ENCODE measurements at places on chromosomes 3 and 15. TPM values are rescaled to one million over a fixed set of nuclear protein-coding genes. Genes with fewer than 3 reads are reported as not detected.

DNA sequence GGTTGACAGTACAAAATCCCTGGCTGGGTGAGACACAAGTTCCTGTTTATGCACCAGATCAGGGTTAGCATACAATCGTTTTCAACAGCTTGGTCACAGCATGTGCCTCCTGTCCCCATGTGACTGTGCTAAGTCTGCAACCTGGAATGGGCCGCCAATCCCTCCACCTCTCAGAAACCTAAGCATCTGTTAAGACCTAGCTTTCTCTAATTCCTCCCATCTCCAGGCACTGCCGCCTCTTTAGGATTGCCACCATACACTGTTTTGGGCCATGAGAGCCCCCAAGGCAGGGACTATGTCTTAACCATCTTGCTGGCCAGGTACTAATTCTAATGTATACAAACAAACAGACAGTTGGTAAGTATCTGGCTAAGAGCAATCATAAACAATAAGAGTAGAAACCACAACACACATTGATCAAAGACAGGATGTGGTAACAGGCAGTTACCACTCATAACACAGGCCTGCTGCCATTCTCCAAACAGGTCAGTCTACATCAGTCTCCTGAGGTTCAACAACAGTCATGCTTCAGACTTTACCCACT lies 25.6 kb downstream of the SEC22C start:
- DNase-seq: peak; percentile 21

- no peak for DNase-seq
Observed at GRCh38 chr3:136134091-136134490, 62.0 kb downstream of the MSL2 start.

TIGIT gene
- total RNA-seq: not detected

CAPN3 gene
- total RNA-seq: 2.0 TPM

ZIC1 gene
- 4.1 TPM for total RNA-seq

DNA sequence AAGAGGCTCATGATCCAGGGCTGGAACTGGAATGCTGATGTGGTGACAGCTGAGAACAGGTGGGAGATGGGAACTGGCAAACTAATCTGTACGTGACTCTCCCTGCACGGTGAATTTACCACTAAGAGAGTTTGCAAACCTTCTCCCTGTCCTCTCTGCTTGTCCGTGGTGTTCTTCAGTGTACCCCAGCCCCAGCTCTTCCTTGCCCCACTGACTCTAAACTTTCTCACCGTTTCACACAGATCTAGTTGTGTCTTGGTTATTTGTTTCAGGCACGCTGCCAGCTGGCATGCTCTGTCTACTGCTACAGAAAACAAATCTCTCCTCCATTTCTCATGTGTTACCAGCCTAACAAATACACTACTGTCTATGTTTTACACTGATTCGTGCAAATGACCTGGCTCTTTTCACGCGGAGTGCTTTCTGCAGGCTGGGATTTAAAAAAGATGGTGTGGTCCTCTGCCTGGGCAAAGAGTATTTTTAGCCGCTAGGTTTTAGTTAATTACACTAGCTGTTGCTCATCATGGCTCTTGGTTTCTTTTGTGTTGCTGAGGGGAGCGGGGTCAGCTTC lies 192.7 kb upstream of the LRIG1 start:
- no peak for DNase-seq

GRCh38 chr3:142618917-142619461 lies 22.8 kb downstream of the PLS1 start:
- no peak for DNase-seq

ALCAM gene
- 14.0 TPM for total RNA-seq

- no peak for DNase-seq
Observed at GRCh38 chr15:78790027-78790426, 21.2 kb downstream of the ADAMTS7 start.

LRRN1 gene
- 2.8 TPM for total RNA-seq

ARPC4 gene
- 203 TPM for total RNA-seq

GRCh38 chr3:13011573-13012220 lies 61.5 kb downstream of the IQSEC1 start:
- DNase-seq: no peak

DNA sequence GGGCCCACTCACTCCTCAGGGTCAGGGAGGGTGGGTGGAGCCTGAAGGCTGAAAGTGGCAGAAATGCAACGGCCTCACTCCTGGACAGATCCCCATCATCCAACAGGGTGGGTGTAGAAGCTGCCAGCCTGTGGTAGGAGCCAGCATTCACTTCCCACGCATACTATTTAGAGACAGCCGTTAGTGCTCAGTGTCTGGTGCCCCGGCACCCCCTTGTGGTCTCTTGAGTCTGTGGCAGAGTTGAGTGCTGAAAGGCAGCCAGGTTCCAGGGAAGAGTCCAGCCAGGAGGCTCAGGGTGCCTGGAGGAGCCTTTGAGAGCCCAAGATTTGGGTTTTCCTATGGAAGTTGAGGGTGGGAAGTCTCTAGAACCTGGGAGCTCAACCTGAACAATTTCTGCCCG lies 2.1 kb upstream of the GNAT1 start:
- DNase-seq: peak; percentile 76

ITPKA gene
- total RNA-seq: 4.2 TPM

GRCh38 chr15:29938361-29939335 lies 116.4 kb upstream of the TJP1 start:
- peak; percentile 34 for DNase-seq

GRCh38 chr3:141941093-141941492 lies 64.7 kb downstream of the ATP1B3 start:
- DNase-seq: no peak

DNA sequence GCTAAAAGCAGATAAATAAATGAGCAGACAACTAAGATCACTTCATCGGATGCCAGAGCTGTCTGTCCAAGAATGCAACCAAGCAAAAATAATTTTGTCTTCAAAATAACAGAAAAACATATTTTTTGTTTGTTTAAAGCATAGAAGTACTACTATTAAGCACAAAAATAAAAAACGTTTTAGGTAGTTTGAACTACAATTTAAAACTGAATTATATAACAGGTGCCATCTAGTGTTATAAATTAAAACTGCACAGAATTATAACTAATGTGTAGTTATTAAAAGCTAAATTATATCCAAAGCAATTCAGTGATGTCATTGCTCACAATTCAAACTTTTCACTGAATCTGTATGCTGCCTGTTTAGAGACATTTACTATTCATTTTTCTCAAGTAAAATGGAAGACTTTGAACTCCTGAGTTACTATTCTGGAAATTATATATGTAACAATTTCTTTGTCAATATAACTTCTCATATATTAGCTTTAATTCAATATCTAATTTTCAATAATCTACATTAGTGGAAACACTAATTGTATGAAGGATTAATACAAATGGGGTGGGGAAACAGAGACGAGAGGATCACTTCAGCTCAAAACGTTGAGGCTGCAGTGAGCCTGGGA lies 29.5 kb downstream of the LINS1 start:
- no peak for DNase-seq

GRCh38 chr3:129399145-129399894 lies 29.1 kb downstream of the EFCAB12 start:
- DNase-seq: peak; percentile 76

- DNase-seq: no peak
Observed at GRCh38 chr3:23811185-23811527, 5.4 kb downstream of the UBE2E1 start.

KLHL40 gene
- total RNA-seq: not detected

TMC3 gene
- not detected for total RNA-seq
